ENCODE measurements at places on chromosomes 4 and X. TPM values are rescaled to one million over a fixed set of nuclear protein-coding genes. Genes with fewer than 3 reads are reported as not detected.

GRCh38 chrX:18886005-18886343 lies 97.9 kb downstream of the PHKA2 start:
- peak overlapping the region; percentile 71 for H3K4me3 ChIP-seq
- no peak for DNase-seq
- H3K27ac ChIP-seq: peak overlapping the region; percentile 46
- H3K36me3 ChIP-seq: no peaks in the 10 kb centered on the region

DNA sequence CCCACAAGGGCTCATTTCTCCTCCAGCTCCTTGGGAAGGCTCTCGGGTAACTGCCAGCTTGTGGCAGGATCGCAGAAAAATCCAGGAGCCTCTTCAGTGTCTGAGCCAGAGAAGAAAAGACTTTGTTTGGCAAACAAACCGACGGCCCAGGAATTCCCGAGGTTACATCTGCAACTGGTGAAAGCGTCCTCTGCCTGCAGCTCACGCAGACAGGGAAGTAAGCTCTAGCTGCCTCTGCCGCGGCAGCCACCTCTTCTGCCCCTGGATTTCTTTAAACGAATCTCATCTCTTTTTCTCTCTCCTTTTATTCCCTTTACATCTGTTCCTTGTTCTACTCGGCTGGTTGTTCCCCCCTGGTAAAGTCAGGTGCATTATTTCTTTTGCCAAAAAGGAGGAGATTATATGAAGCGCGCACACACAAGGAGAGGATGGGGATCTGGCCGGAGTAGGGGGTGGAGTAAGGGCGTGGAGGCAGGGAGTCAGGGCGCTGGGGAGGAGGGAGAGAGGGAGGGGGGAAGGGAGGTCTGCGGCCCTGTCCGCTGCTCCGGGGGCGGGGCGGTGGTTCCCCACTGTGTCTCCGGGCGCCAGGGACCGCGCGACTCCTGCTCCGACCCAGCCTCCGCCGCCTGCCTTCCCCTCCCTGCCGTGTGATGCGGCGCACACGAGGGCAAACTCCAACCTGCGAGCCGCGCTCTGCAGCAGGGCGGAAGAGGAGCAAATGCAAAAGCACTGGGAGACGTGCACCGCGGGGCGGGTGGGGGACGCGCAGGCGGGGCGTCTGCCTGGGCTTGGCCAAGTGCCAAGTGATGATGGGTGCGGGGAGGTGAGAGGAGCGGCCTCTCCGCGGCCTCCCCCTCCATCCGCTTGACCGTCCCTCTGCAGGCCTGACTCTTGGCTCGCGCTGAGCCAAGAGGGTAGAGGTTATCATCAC lies at the start of gene DCHS2:
Gene DCHS2 (minus strand): TSS at position 459 of the 931 bp plus-strand sequence. CDS start 444 bp downstream, at position 15.
- DNase-seq: peak; percentile 20
- H3K27me3 ChIP-seq: peaks cover 44% of the 10 kb centered on the region
- H3K36me3 ChIP-seq: no peaks in the 10 kb centered on the region

The SLC2A9 gene
- 3.1 TPM for total RNA-seq

The ASMT gene
- total RNA-seq: 0.36 TPM
